ENCODE measurements at places on chromosomes 4 and X.

GRCh38 chr4:162705130-162705803, 461.4 kb downstream of the NAF1 start:
- no peak for DNase-seq

DNA sequence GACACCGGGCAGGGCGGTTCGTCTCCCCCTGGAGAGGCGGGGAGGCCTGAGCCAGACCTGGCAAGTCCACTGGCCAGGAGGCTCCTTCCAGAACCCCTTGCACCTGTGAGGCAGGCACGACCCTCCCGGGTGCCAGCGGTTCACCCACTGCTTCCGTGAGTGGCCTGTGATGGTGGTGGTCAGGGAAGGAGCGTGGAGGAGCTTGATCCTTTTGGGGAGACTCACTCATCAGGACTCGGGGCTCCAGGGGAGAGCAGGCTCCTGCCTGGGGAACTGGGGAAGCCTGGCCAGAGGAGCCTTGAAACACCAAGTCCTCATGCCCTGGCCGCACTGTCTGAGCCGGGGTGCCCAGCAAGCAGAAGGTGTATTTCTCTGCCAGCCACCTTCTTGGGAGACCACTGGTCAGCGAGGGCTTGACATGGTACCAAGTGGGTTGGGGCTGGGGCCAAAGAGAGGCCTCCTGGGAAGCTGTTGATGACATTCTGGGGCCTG, 860 bp downstream of the FAM50A start:
- no peak for DNase-seq

DNA sequence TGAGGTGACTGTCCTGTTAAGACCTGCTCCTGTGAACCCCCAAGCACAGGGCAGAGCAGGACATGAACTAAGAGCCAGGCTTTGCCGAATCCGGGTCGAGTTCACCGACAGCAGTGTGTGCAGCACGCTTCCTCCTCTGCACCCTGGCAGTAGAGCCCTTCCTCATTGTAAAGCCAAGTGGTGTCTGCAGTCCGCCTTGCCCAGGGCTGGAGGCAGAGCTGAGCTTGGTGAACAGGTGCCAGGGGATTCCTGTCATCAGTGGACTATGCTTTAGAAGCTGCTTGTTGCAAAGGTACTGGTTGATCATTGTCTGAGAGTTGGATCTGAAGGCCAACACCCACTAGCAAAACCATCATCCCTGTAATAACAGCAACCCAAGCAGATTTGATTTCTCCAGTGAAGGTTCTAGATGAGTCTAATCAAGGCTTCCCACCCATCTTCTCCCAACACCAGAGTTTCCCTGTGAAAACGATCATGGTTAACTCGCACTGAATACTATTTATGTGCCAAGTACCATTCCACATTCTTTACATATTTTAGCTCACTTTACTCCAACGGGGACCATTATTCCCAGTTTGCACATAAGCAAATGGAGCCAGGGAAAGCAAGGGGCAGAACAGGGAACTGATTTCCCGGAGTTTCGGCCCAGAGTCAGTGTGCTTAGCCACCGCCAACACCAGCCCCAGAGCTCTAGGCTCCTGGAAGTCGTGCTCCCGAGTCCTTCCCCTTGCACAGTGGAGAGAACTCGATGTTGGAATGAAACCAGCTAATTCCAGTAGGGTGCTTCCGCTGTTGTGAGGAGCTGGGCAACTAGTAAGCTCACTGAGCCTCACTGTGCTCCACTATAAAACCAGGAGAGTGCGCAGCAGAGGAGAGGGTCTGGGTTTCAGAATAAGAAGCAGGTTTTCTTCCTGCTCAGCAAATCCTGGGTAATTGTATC, 1.4 kb upstream of the SLC34A2 start:
- no peak for DNase-seq

- no peak for DNase-seq
Measured at GRCh38 chr4:2803624-2804448, 11.0 kb downstream of the SH3BP2 start.

GRCh38 chr4:149923736-149924135, 108.1 kb upstream of the IQCM start:
- no peak for DNase-seq

DNA sequence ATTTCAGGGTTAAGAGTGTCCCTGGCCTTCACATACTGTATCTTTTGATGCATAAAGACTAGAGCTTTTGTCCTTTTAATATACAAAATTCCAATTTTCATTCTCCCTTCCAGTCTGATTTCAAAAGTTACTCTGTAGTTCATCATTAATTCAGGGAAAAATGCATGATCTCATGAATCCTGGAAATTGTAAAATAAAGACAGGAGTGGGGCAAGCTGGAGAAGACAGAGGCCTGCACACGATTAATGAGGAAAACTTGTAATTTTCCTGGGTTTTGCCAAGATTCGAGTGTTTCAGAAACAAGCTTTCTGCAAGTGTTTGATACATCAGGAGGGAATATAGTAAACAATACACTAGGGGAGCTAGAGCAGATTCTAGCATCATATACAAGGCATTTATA, 947.9 kb downstream of the FAT4 start:
- no peak for DNase-seq
